ENCODE measurements at places on chromosomes 7 and 10.

DNA sequence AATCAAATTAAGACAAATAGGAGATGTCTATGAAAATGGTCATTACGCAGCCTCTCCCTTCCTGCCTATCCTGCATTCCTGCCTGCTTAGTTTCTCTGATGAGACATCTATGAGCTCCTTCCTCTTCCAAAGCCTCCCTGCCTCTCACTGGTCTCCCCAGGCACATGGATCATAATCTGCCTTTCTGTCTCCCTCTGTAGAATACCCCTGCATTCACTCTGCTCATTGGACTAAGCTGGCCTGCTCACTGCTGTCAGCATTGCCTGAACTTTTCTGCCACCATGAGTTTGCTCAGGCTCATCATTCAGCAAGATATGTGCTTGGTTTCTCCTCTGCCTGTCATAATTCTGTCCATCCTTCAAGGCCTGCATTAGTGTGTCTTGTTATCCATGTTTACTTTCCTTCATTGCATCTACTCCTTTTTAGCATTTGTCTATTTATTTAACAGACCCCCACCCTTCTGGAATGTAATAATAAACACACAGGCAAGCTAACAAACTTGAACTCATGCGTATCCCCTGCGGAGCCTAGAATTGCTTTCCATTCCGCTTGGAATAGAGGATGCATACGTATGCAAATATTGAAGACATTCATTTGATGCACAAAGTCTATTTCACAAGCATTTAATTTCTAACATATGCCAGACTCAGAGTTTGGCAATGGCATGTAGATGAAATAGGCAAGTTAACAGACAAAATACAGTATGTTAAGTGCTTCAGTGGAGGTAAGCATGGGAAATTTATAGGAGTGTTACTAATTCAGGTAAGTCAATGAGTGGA is 88.3 kb downstream of the PTPRZ1 start:
- no peak for DNase-seq

- DNase-seq: no peak
Measured at GRCh38 chr10:15515202-15515601, 144.1 kb upstream of the FAM171A1 start.

GRCh38 chr7:48563334-48563733 is 361.0 kb upstream of the CDC14C start:
- DNase-seq: no peak

- no peak for DNase-seq
Measured at GRCh38 chr10:126349676-126350075, 38.6 kb downstream of the ADAM12 start.

DNA sequence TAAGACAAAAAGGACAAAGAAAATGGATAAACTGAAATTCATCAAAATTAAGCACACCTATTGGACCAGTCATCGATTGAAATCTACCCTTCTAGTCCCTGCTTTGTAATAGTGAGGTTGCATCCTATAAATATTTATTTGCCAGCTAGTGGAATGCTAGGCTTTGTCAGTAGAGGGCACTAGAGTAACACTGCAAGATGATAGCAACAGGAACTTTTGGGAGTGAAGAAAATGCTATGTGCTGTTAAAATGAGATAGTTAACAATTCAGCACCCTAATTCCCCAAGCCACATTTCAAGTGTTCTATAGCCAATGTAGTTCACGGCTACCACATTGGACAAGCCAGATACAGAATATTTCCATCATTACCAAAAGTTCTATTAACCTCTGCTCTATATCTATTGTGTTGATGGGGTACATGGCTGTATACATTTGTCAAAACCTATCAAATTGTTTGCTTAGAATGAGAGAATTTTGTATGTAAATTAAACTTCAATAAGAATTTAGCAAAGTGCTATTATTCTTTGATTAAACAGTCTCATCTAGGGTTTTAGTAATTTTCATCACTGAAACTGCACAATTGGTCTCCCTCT is 69.8 kb downstream of the LSMEM1 start:
- no peak for DNase-seq

DNA sequence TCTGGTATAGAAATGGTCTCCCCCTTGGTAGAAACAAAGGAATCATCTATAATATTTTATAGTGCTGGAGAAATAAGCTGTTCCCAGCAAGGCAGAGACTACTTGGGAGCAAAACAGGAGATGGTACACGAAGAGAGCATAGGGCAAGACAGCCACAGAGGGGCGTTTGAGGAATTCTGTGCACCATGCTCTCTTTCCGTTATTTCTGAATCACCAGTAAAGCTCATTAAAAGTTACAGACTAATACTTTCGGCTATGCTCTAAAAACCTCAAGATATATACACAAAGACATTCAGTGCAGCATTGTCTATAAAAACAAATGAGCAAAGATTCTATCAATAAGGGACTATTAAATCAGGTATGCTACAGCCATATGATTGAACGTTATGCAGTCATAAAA is 68.5 kb upstream of the FHIP2A start:
- DNase-seq: no peak

DNA sequence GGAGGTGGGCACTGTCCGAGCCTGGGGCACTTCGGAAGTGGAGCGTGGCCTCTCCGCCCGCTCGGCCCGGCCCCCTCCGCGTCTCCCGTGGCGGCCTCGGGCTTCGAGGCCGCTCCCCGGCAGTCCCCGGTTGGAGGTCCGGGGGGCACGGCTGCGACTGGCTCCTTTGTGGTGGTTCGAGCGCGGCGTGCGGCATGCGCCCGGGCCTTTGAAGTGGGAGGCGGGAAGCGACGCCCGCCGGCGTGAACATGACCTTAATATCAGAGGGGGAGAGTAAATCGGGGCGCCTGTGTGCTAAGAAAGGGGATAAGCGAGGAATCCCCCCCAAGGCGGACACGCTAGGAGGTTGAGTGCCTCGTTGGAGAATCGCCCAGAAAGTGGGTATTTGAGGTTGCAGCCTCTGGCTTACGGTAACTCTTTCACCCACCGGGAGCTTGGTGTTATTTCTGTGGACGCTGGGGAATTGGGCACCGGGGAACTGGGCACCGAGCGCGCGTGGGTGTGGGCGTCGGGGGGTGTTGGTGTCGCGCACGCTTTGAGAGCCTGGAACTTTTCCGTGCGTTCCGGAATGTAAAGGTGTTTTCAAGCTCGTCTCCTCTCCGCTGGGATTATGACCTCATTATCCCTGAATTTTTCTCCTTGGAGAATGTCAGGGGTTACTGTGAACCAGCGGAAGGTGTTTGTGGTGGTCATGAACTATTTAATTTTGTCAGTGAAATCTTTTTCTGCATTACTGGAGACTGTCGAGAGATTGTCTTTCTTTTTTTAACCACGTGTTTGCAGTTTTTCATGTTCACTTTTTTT is 660 bp downstream of the SUV39H2 start:
- no peak for DNase-seq

- no peak for DNase-seq
Measured at GRCh38 chr10:129656642-129657041, 189.6 kb downstream of the MGMT start.

- no peak for DNase-seq
Measured at GRCh38 chr10:116408719-116409118, 18.9 kb upstream of the PNLIPRP3 start.

DNA sequence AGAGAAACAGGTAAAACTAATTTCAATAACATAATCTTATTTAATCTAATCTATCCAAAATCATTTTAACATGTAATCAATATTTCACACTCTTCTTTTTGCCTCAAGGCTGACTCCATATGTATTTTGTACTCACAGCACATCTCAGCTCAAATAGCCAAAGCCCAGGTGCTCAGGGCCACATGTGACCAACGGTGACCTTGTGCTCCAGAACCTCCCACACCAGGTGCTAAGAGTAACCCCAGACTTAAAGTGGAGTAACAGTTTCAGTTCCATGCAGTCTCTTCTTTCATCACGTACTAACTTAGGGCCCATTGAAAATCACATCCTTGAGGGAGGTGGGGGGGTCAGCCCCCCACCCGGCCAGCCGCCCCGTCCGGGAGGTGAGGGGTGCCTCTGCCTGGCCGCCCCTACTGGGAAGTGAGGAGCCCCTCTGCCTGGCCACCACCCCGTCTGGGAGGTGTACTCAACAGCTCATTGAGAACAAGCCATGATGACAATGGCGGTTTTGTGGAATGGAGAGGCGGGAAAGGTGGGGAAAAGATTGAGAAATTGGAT is 47.3 kb downstream of the NCAPG2 start:
- no peak for DNase-seq

GRCh38 chr10:90526721-90527120 is 331.1 kb downstream of the HTR7 start:
- no peak for DNase-seq

- DNase-seq: no peak
Measured at GRCh38 chr7:117777335-117778142, 95.7 kb downstream of the CTTNBP2 start.

DNA sequence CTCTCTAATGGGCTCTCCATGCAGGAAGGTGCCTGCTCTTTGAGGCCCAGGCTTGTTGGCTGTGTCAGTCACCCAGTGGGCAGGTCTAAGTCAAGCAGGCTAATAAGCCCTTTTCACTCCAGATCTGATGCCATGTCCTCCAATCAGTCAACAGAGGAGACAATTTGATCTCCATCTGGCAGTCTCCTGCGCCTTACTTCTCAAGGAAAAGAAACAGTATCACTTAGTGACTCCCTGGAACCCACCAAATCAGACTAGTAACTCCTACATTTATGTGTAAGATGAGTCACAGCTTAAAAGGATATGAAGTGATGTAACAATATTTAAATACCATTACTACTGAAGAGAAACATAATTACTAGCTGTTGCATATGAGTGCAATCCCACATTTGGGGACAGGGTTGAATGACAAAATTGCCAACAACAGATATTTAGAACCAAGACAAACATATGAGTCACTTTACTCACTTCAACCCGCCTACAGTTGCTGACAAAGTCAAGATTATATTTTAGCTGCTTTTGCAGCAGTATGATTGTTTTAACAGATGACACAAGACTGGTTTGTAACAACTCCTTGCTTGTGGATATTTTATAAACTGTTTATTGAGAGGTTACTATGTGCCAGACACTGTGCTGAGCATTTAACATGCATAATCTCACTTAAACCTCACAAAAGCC is 72.1 kb downstream of the USP6NL start:
- DNase-seq: no peak

- no peak for DNase-seq
Measured at GRCh38 chr7:71286924-71287323, 155.0 kb downstream of the GALNT17 start.

- DNase-seq: no peak
Measured at GRCh38 chr7:23120106-23120505, 14.5 kb downstream of the KLHL7 start.

DNA sequence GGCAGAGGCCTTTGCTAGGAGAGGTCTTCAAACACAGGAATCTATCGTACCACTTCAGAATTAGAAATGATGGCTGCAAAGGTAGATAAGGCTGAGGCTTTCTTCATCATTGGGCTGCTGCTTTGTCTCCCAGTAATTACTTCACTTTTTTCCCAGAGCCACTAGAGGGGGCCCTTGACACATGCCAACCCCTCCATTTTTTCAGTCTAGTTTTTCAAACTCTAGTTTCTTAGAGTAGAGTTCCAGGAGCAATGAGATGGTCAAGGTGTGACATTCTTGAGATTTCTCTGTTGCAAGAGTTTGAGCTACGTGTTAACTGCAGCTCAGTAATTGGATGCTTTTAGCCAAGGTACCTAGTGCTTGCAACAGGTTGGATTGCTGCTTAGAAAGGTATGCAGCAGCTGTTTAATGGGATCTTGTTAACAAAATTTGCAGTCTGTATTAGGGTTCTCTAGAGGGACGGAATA is 33.8 kb upstream of the RBM20 start:
- DNase-seq: no peak

- no peak for DNase-seq
Measured at GRCh38 chr7:151489498-151489897, 30.2 kb downstream of the RHEB start.

- no peak for DNase-seq
Measured at GRCh38 chr10:102705531-102705930, 8.7 kb downstream of the ARL3 start.

DNA sequence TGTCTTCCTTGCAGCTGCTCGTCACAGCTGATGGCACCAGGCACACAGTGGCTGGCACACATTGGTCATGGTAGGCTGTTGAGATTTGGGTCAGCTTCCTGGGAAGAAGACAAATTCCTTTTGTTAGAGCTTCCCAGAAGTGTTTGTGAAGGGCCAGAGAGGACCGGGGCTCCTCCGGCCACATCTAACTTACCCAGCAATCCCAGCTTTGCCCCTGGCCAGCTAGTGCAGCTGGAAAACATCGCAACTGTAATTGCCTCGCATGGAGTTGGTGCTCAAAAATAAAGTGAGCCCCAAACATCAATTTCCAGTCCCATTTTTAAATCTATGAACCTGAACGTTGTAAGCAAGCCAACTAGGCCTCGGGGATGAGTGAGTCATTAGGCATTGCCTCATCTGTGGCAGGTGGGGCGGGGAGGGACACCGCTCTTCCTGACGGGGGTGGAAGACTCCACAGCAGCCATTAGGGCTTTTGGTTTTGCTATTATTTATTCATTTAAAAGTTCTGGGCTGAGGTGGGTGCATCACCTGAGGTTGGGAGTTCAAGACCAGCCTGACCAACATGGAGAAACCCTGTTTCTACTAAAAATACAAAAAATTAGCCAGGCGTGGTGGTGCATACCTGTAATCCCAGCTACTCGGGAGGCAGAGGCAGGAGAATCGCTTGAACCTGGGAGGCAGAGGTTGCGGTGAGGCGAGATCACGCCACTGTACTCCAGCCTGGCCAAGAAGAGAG is 12.4 kb downstream of the CPA5 start:
- no peak for DNase-seq

DNA sequence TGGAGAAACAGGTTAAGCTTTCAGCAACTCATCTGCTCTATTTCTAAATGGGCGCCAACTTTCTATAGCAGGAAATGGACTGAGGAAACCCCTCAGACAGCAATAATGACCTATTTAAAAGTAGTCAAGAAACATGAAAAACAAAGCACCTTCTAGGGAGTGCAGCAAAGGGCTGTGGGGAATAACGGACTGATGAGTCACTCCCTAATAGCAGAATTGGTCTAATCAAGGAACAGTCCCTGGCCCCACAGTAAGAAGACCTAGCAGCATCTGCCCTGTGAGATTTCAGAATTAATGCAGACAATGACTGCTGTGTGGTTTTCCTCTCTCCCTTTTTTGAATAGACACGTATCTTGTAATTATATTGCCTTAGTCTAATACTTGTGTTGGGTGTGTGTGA is 602.9 kb downstream of the IPMK start:
- no peak for DNase-seq

DNA sequence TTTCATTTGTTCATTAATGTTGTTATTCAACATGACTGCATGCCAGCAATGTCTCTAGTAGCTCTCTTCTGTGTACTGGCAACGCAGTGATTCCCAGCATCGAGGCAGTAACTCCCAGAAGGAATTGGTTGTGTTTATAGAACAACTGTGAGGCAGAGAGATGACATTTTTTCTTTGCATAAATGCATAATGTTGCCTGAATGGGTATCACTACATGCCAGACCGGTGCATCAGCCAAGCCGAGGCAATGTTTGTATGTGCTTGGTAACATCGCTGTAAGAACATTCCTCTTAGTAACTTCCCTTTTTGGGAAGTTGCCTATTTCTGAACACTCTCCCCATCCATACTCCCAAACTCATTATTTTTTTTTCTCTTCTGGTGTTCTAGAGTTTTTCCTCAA is 182.9 kb downstream of the HTR7 start:
- no peak for DNase-seq

- DNase-seq: no peak
Measured at GRCh38 chr7:816751-817671, 15.3 kb upstream of the SUN1 start.

All from esophagus squamous epithelium (tissue), 5 donors.